ENCODE measurements at places on chromosomes 2 and 18. TPM values are rescaled to one million over a fixed set of nuclear protein-coding genes. Genes with fewer than 3 reads are reported as not detected.

GRCh38 chr18:68666381-68666780, 48.5 kb downstream of the TMX3 start:
- DNase-seq, result no peak

GRCh38 chr18:31274931-31275330, 43.0 kb upstream of the DSG1 start:
- DNase-seq, result no peak

DNA sequence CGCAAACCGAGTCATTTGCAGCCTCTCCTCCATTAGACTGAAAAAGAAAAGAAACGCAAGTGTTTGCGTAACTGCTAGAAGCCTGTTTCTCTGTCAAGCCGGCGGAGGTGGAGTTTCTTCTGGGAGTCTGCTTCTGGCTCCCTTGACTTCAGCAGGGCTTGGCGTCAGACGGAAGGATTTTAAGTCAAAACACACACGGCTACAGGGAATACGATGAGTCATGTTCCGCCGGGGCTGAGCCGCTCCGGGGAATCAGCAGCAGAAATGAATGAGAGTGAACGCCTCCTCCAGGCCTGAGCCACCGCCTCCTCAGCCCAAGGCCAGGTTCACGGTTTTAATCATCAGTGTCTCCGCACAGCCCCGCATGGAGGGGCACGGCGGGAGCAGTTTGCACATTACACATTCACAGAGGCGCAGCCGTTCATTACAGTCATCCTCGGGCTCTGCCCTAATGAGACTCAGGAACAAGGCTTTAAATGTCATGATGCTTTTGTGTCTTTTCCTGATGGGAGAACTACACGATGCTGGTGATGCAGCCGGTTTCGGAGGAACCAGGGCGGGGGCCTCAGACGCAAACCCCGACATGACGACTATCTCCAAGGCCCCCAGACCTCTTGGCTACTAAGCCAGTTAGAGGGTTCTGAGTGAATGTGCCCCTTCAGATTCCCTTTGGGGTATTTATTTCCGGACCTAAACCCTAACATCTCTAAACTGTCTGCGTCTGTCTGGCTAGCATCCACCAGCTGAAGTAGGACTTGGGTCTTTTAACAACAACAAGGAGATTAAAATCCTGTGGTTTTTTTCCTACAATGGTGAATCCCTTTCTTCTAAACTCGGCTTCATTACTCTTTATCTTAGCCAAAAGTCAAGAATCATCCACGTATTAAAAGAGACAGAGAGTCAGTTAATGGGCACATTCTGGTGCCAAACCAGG, 11.1 kb upstream of the SCG2 start:
- no peak for DNase-seq

Gene NT5C1B
- total RNA-seq, result not detected

DNA sequence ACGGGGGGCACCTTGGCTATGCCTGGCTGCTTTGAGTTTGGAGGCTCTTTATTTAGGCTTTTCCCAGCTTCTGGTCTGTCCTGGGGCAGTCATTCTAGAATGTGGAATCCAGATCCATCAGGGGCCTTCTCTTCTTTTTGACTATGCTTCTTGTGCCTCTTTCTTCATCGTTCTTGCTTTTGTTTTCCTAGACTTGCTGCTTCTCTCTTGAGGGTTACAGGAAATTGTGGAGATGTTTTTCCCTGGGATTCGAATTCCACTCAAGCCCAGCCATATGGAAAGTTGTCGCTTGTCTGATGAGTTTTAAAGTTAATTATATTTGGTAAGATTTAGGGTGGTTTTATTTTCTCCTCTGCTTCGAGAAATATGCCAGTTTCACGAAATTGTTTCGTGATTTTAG, 2.4 kb downstream of the GLI2 start:
- no peak for DNase-seq

GRCh38 chr2:54546518-54546917, 90.4 kb downstream of the SPTBN1 start:
- DNase-seq, result no peak

Gene GAL3ST2
- total RNA-seq, result 1.2 TPM

Gene PIKFYVE
- 27.3 TPM for total RNA-seq

DNA sequence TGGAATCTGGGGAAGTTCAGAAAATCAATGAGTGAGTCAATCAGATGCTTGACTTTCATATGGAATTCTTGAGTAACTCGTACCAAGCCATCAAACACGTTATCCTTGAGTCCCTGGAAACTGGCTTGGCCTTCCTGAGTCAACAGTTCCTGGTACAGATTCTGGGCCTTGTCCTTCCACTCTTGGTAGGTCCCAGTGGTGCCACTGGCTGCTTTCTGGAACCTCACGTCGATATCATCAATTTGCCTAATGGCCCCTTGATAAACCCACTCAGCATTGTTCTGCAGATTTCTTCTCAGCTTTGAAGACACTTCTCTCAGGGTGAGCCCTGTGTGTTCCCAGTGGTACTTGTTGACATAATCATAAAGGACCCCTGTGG, 41.1 kb downstream of the APOB start:
- DNase-seq, result no peak

GRCh38 chr18:72830109-72830508, 37.7 kb downstream of the NETO1 start:
- DNase-seq, result peak; percentile 58

DNA sequence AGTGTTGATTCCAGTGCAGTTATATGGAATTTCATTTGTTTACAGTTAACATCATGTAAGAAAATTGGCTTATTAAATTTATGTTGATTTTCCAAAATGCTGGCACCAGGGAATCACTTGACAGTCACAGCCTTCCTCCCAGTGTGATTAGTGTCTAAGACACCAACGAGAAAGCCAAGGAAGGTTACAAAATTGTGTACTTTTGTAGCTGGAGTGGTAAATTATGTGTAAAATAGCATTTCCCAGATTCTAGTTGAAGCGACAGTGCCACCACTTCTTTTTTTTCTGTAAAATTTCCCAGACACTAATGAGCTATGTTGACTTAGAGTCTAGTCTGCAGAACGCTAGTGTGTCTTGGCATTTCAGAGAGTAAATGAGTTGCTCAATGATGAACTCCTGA, 101.3 kb downstream of the NCK2 start:
- DNase-seq, result no peak

GRCh38 chr2:135913727-135914365, 37.6 kb upstream of the MCM6 start:
- DNase-seq, result peak; percentile 86

Gene HOXD3
- not detected for total RNA-seq

Gene STAT4
- total RNA-seq, result 47.9 TPM

DNA sequence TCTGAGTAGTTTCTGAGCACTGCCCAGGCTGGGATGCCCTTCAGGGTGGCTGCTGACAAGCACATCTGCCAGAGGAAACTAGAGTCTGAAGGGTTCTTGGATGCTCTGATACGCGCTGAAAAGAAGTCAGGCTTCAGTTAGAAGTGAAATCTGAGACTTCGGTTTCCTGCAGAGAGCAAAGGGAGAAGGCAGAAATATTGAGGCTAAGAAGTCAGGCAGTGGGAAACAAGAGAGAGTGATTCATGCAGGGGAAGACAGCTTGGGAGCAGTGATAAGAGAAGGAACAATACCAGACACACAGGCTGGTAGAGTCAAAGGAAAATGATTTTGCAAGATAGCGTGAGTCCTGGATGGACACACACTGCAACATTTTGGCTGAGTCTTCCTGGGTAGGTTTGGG, 51.0 kb upstream of the BOD1L2 start:
- no peak for DNase-seq

GRCh38 chr2:113240915-113241911, 37.5 kb downstream of the PAX8 start:
- no peak for DNase-seq

GRCh38 chr18:42752916-42753315, 362.6 kb downstream of the RIT2 start:
- DNase-seq, result no peak

Gene DUSP2
- 436 TPM for total RNA-seq

- DNase-seq, result no peak
Measured at GRCh38 chr2:20148923-20149702, 75.8 kb downstream of the SDC1 start.

GRCh38 chr18:58694720-58695468, 23.6 kb downstream of the MALT1 start:
- peak; percentile 57 for DNase-seq

DNA sequence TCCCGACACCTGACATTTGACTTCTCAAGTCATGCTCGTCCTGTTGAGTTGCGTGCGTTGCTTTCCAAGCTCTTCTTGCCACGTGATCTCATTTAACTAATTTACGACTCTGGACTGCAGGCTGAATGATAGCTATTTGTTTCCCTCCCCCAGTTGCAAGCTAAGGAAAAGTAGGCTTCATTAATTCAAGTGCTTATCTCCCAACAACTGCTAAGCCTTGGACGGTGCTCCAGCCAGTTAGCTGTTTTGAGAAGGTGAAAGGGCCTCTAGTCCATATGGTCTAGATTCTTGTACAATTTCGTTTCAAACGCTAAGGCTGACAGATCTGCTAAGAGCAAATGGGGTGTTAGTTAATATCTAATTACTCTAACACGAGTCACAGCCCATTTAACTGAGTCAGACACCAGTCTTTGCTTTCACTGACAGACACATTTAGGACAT, 21.1 kb downstream of the GPR45 start:
- no peak for DNase-seq

DNA sequence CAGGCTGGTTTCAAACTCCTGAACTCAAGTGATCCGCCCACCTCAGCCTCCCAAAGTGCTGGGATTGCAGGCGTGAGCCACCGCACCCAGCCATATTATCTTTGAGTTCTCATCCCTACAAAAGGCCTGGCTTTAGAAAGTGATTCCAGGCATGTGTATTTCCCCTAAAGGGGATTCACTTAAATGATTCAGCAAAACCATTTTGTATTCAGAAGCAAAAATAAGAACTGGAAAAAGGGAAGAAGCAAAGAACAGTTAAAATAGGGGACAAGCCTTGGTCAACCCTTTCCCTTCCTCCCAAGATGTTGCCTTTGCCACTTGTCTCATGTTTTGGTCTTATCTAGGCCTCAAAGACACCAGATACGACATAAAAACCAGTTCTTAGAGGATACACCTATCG, 10.5 kb downstream of the TM4SF20 start:
- DNase-seq, result no peak

DNA sequence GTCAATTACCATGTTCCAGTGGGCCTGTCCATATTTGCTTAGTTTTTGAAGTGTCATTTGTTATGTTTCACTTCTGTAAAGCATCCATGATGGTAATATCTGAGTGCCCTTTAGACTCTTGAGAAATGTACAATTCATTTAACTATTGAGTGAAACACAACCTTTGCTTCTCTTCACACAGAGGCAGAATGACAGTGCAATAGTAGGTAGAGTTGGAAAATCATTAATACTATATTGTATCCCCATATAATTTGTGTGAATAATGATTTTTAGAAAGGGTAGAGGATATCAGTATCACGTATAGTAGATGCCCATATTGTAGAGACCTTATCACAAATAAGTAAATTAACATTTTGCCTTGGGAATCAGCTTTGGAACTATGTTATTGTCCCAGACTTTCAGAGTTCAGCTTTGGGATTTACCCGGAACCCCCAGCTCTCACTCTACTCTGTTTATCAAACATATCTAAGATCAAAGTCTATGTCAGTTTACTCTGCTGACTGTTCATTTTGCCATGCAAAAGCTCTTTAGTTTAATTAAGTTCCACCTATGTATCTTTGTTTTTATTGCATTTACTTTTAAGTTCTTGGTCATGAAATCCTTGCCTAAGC, 172.7 kb upstream of the NOL4 start:
- no peak for DNase-seq

Gene GRHL1
- total RNA-seq, result 1.2 TPM

DNA sequence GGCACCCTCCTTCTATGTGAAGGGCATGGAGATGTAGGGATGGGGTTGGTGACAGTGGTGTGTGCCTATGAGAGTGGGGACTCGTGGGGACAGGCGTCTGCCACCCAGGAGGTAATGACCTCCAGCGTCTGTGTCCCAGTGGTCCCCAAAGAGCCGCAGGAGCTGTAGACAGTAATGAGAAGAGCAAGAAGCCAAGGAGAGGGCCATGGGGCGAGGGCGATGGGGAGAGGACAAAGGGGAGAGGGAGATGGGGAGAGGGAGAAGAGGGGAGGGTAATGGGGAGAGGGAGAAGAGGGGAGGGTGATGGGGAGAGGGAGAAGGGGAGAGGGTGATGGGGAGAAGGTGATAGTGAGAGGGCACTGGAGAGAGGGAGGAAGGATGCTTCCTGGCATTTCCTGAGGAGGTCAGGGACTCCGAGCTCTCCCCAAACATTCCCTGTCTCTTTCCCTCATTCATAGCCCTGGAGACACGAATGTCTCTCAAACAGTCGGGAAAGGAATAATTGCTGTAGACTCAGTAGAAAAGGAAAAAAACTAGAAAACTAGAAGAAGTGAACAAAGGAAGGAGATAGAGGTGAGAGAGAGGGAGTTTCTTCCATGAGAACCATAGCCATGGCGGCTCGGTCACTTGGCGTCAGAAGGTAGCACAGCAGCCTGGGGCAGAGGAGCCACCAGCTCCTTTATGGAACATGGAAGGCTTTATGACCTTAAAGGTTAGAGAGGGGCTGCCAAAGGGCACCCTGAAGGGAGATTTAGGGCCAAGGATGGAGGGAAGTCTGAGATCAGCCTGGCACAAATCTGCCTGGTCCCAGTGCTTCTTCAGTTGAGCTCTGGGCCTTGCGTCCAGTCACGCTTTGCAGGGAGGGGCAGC, 39.5 kb downstream of the PSD4 start:
- DNase-seq, result no peak

Gene DCC
- total RNA-seq, result not detected

- DNase-seq, result peak; percentile 64
Measured at GRCh38 chr2:238127165-238128060, 11.1 kb upstream of the KLHL30 start.
